Stimulated activated naive CD4-positive, alpha-beta T cell (primary cell): ENCODE measurements at places on chromosomes 11 and 22.

DNA sequence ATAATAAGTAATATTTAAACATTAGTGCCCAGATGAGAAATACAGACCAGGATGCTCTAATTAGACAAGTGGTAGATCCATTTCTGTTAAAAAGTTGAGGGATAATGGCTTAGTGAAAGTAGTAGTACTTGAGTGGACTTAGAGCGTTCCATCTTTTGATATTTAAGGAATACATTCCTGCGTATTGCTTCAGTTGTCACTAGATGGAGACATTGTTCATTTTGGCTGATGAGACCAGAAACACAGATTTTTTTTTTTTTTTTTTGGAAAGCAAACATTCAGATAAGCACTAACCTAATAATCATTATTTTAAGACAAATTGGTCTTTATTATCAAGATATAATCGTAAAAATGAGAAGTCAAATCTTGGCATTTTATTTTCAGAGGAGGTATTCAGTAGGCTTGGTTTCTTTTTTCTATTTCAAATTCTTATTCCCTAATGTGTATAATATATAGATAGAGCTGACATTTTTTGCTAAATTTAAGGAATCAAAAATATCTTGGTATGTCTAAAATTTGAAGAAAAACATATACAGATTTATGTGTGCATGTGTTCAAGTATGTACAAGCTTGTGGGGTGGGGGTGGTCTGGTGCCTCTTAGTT is 92.9 kb downstream of the DYNC2H1 start:
- DNase-seq, result no peak

DNA sequence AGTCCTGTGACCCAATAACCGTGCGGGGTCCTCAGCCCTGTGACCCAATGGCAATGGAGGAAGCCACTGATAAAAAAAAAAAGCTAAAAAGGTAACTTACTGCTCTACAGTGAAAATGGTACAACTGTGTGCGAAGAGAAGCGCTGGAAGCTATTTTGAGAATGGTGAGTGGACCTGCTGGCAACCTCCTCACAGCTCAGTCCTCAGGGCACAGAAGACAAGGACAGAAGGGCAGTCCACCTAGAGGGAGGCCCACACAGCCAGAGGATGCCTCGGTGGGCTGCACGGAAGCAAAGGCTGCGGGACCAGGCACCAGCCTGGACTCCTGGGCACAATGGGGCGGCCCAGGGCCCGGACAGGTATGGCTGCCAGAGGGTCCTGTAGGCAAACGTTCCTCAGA is 35.6 kb downstream of the BRD1 start:
- DNase-seq, result no peak

DNA sequence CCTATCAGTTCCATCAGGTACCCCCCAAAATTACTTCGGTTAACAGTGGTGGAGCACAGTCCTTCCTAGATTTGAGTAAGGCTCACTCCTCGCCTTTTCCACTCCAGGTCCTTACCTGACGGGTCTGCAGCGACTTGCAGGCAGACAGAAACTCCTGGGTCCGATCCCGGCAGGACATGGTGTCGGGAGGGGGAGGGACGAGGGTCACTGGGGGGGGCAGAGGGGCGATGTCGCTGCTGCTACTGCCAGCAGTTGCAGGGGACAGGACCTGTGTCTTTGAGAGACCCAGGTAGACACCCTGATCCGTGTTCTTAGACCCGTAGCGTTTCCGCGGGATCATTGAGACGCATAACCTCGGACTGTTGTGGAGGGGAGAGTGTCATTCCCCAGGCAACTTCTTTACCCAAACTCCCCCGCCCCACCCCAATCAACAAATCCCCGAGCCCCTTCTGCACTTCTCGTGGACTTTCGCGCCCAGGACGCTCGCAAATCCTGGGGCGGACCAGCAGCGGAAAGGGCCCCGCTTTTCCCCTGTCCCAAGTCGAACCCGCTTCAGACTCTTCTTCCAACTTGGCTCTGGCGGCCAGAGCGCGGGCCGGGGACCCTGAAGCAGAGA is 839 bp downstream of the STX5 start:
- DNase-seq, result no peak

DNA sequence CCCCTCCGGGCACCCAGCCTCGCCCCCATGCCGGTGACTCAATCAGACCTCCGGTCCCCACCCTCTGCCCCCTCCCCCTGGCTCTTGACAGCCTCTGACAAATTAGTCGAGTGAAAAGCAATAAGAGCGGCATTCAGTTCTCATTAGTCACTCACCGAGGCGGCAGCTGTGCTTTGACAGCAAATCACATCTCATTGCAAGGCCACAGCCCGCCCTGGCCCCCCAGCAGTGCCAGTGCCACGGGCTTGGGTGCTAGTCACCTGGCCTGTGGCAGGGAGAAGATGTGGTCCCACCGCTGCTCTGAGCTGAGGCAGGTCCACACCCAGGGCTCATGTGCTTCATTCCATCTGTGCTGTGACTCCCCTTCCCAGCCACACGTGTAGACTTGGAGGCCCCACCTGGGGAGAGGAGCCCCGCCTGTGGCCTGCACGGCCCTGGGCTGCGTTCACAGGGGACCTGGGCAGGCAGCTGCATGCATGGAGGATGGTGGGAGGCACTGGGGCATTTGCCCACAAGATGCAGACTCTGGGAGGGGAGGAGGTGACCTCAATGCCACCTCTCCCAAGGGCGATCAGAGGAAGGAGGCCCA is 7.4 kb upstream of the TH start:
- no peak for DNase-seq

GRCh38 chr11:28483072-28483867 is 375.1 kb downstream of the METTL15 start:
- DNase-seq, result no peak

- DNase-seq, result no peak
Measured at GRCh38 chr11:37370817-37371216, 772.8 kb upstream of the RAG2 start.
